ENCODE measurements at places on chromosomes 3 and 15.

- no peak for DNase-seq
These were observed 2.0 kb upstream of the NFKBIZ start for GRCh38 chr3:101847328-101847727.

- DNase-seq: no peak
These were observed 71.3 kb upstream of the CGNL1 start for GRCh38 chr15:57305009-57305408.

GRCh38 chr3:111813979-111814378, 45.1 kb upstream of the PHLDB2 start:
- DNase-seq: no peak

GRCh38 chr15:60395276-60396011, 2.3 kb downstream of the ANXA2 start:
- no peak for DNase-seq

DNA sequence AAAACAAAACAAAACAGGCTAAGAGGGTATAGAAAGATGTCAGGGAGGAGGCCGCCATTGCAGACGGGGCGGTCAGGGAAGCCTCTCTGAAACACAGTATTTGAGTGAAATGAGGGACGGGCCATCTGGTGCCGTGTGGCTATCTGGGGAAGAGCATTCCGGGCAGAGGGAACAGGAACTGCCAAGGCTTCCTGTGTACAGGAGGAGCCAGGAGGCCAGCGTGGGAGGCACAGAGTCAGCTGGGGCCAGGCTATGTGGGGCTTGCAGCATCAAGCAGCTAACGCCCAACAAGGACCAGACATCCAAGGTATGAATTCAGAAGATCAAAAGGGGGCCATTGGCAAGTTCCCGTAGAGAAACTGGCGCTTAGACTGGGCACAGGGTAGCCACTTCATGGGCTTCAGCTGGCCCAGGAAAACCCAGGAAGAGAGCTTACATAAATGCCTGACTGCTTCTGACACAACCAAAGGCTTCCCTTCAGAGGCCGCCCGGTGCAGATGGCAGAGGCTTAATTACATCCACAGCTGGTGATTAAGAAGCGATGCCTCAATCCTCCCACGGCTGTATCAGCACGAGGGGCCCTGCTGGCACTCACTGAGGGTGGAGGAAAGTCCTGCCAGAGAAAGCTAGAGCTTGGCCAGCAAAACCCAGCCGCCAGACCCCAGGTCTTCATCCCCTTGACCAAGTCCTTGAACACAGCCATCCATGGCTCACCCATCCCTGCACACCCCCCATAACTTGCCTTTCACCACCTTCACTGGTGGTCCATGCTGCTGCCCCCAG, 144.9 kb downstream of the MEGF11 start:
- DNase-seq: no peak

DNA sequence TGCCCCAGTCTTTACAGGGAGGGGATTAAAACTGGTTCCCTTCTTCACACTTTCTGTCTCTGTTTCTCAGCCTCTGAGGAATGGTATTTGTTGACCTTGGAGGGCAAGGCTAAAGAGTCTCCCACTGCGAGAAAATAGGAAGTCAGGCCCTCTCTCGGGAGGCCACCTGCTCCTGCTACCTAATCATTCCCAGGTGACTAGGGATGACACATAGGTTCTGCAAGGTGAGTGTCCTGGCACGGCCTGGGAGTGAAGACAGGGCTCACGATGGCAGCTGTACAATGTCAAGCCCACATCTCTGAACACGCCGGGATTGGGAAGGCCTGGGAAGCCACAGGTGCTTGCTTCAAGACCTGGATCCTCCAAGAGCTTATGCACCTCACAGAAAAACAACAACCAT, 314.2 kb downstream of the NTRK3 start:
- DNase-seq: no peak

- peak; percentile 75 for DNase-seq
These were observed 3.7 kb downstream of the TCAIM start for GRCh38 chr3:44342176-44342790.

DNA sequence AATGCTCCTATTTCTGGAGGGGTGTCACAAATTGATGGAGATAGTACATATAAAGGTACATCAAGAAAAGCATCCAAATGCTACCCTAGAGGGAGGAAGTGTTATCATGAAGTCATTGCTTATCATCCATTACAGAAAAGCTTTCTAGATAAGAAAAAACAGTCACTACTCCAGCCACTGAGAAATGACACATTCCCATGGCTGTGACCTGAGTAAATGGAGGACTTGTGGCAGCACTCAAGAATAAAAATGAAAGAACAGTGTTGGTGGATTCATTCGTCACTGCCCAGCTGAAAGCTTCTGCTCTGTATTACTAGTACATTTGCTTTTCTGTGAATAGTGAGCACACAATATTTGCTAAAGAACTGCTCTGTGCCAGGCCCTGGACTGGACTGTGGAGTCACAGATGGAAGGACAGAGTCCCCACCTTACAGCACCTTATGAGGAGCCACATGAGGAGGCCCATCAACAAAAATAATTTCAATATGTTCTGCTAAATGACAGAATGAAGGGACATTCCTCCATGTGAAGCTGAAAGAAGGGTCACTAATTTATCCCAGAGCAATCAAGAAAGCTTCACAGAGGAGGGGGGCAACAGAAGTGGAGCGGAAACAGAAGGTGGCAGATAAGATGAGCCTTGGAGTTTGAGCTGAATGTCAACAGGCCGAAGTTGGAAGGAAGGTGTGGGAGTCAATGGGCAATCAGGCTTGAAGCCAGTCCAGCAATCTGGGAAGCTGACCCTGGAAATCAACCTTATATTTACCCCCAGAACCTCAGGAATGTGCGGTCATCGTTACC, 343.5 kb upstream of the TRIM42 start:
- no peak for DNase-seq

DNA sequence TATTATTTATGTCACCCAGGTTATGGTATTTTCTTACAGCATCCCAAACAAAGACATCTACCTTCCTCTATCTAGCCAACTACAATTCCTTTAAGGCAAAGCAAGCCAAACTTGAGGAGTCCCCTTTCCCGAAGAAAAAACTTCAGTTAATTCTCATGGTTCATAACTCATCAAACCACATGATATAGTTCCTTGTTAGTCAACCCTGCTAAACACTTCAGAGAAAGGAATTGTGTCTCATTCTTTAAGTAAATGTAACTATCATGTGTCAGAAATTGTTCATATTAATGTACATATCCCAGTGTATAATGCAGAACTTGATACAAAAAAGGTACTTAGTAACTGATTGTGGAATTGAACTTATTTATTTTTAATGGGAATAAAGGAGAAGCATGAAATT, 44.4 kb downstream of the ST3GAL6 start:
- no peak for DNase-seq
